Activated T-helper 1 cell treated with Interleukin-2 at 50 U/mL for 16 hours (primary cell): ENCODE measurements at places on chromosomes 12 and 14.

- DNase-seq: no peak
These were observed 3.2 kb upstream of the SPTSSA start for GRCh38 chr14:34465069-34465859.

DNA sequence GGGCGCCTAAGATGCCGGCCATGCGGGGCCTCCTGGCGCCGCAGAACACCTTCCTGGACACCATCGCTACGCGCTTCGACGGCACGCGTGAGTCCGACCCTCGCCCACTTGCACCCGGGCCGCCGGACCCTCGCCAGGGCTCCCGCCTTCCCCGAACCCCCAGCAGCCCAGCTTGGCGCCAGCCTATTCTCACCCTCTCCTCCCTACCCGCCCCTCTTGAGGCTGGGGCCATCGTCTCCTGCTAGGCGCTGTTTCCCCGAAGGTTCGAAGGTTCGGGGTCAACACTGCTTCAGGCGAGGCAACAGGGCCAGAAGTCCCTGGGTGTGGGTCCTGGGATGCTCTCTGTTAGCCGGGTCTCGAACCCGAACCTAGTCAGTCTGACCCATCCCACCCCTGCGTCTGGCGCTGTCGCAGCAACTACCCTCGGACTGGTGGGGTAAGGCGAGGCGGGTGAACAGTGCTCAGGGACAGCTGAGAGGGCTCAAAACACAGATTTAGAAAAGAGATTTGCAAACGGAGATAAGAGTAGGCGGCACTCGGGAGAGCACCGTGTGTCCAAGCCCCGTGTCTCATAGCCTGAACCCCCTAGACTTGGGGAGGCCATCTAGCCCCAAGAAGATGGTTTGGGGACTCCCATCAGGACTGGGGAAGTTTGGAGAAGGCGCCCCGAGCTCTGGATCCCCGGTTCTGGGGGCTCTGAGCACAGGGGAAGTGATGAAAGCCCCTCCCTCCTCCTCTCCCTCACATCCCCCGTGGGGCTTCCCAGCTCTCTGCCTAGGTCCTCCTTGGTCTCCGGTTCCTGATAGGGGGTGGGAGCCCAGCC, 787 bp downstream of the KCNH3 start:
- no peak for DNase-seq

GRCh38 chr12:42216737-42217136, 21.3 kb downstream of the YAF2 start:
- no peak for DNase-seq

DNA sequence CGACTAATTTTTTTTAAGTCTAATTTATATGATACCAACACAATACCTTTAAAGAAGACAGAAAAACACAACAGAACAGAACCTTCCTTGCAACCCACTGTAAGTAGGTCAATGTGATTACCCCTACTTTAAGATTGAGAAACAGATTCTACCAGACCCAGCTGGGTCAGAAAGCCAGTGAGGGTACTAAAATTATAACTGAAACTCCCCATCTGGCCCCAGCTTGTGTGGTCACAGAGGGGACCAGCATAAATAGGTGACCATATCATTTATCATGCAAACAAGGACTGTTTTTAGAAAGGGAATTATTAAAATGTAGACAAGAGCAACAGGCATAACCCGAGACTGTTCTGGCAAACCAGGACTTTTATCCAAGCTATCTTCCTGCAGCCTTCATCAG, 30.1 kb upstream of the FRMD6 start:
- DNase-seq: no peak

DNA sequence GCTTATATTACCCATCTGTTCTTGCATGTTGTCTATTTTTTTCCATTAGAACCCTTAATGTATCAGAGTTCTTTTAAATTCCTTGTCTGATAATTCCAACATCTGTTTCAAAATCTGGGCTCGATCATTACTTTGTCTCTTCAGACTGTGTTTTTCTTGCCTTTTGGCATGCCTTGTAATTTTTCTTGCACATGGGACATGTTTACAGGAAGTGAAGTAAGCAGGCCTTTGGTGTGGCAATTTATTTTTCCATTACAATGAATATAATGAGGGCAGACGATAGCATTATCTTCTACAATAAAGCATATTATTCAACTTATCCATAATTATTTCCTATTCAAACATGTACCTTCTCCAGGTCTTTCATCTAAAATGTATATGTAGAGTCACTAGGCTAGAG, 48.3 kb downstream of the STXBP6 start:
- DNase-seq: no peak
